ENCODE measurements at places on chromosomes 1 and 21.

- no peak for DNase-seq
Measured at GRCh38 chr1:211527006-211527405, 35.0 kb upstream of the RD3 start.

- DNase-seq, result no peak
Measured at GRCh38 chr1:211722277-211723175, 47.1 kb upstream of the NEK2 start.

DNA sequence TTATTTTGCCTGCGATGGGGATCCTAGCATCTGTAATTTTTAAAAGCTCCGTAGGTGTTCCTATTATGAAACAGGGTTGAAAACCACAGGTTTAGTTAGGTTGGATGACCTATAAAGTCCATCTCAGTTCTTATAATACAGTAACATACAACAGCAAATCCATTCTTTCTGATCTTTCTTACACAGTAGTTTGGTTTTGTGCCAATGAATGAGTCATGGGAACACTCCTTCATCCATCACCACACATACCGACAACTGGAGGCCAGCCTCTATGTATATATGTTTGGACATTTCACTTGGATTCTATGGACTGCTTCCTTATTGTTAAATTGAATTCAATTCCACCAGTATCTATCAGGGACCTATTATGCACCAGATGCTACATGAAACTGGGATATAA lies 118.4 kb upstream of the L1TD1 start:
- no peak for DNase-seq

- DNase-seq, result no peak
Measured at GRCh38 chr1:198906739-198907422, 268.0 kb downstream of the PTPRC start.

DNA sequence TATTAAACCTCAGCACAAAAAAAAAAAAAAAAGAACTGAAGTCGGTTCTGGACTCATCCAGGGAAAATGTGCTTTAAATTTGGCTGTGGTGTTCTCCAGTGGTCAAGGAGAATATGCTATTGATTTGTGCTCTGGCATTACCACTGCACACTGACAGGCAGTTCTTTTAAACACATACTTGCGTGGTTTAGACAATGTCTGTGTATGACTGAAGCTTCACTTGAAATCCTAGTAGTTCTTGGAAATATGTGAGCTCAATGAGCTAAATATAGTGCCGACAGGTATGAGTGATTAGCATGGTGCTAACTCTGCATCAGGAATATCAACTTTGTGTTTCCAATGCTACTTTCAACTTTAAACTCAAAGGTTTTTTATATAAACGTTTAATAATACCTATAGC lies 415.6 kb downstream of the SMYD3 start:
- DNase-seq, result no peak

DNA sequence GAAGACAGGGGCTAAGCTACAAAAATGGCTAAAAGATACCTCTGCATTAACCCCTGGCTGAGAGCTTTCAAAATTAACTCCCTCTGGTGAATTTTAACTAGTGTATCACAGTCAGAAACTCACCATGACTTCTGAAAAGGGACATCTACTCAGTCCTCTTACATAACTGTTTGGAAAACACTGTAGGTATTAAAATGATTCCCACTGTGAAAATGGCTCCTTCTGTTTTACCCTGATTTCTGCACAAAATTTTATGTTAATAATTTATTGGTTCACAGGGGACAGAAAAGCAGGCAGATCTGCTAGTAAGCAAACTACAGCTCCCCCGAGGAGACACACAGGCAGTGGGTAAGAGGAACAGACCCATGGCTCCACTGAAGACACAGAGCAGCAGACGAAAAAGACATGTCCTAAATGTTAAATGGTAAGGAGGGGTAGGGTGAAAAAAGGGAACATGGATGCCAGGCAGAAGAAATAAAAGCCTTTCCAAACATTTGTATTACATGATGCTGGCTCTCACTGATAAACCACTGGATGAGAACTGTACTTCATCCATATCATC lies 111.7 kb downstream of the SLC45A1 start:
- no peak for DNase-seq

- no peak for DNase-seq
Measured at GRCh38 chr1:42033629-42034028, 114.9 kb upstream of the HIVEP3 start.

DNA sequence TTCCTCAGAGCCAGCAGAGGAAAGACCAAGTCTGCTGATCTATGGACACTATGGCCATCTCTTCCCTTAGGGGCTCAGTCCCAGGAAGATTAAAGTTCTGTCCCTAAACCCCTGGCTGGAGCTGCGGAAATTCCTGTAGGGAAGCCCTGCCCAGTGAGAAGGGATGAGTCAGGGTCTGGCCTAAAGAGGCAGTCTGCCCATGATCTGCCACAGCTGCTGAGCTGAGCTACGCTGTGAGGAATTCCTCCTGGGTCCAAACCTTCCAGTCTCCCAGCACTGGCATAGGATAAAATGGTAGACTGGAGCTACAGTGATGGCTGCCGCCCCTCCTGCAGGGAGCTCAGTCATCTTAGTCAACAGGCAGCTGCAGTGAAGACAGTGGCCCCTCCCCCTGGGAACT lies 213.7 kb downstream of the BRINP2 start:
- no peak for DNase-seq
